Activated T-cell treated with anti-CD3 and anti-CD28 coated beads for 24 hours (primary cell): ENCODE measurements at places on chromosomes 16 and 17.

- no peak for DNase-seq
Measured at GRCh38 chr16:71384073-71384724, 25.7 kb downstream of the CALB2 start.

GRCh38 chr17:2070241-2071023 is 15.5 kb downstream of the HIC1 start:
- DNase-seq, result peak; percentile 65

DNA sequence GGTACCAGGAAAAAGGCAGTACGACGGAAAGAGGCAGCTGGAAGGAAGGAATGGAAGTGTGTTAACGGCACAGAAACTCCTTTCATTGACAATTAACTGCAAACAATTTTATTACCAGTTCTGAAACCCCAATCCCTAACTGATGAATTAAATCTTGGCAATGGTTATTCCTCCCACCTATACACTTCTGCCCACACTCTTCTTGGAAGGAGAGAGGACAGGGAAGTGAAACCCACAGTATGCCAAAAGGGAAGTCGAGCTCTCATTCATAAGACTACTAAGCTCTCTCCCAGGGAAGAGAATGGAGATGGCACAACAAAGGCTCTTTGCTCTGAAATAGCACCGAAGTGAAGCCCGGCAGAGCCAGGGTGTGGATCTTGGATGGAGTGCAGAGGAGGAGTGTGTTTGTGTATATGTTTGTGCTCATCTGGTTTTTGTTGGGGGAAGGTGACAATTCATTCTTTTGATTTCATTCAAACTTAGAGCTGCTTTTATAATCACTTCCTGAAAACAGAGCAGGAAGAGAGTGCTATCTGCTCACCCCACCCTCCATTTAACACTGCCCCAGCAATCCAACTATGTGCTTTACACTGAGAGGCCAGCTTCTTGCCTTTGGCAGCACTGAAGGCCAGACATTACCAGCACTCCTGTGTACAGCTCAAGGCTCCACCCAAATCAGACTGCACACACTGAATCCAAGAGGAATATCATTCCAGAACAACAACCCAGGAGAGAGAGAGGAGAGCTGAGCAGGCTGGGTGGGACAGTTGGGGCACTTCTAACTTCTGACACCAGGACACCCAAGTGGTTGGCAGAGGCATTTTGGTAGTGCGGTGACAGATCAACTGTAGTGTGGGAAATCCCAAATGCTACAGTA is 68.7 kb downstream of the HIC1 start:
- no peak for DNase-seq

DNA sequence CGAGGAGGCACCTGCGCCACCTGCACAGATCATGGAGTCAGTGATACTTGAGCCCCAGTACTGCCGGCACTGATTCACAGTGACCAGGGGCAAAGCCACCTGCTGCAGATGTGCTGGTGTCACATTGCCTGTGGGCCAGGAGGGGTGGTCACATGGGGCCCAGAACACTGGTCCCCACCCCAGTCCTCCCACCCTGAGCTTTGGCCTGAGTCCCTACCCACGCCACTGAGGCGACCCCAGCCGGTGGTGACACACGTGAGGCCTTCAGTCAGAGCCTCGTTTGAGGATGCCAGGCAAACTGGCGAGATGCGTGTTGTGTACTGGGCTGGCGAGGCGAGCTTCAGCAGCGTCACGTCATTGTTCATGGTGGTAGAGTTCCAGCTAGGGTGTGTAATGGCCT is 1.5 kb downstream of the CTRL start:
- no peak for DNase-seq

DNA sequence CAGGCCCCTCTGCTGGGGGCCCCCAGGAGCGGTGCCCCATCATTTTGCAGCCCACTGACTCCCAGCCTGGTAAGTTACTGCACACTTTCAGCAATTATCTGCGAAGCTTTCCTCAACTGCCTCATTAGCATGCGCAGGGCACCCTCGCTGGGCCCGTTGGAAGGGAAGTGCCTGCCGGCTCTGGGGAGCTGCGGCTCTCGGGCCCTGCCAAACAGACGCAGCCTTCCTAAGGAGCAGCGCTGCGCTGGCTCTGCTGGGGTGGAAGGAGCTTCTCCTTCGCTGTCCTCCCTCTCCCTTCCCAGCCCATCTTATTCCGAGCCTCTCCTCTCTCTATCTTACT is 71.0 kb downstream of the RBBP6 start:
- DNase-seq, result no peak

- DNase-seq, result no peak
Measured at GRCh38 chr17:74404789-74405188, 27.1 kb upstream of the GPRC5C start.

- DNase-seq, result no peak
Measured at GRCh38 chr17:77810536-77810935, 148.0 kb upstream of the TNRC6C start.

DNA sequence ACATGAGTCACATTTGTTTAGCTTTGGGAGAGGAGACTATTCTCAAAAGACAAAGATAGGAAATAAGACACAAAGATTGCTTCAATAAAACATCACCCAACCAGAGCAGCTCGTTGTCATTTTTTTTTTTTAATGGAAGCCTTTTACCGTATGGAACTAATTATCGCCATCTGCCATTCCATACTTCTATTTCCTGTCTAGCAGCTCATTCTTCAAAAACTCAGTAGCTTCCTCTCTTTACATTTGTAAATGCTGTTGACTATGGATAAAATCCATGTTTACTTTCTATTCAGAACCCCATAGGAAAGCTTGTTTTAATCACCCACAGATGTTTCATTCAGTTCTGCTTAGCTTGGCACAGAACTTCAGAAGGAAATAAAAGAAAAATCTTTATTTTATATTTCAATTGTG is 110.0 kb upstream of the PSMD7 start:
- DNase-seq, result no peak

- no peak for DNase-seq
Measured at GRCh38 chr17:4501295-4501949, 2.7 kb downstream of the SPNS2 start.

GRCh38 chr17:78889531-78889930 is 13.5 kb downstream of the CEP295NL start:
- DNase-seq, result peak; percentile 4

DNA sequence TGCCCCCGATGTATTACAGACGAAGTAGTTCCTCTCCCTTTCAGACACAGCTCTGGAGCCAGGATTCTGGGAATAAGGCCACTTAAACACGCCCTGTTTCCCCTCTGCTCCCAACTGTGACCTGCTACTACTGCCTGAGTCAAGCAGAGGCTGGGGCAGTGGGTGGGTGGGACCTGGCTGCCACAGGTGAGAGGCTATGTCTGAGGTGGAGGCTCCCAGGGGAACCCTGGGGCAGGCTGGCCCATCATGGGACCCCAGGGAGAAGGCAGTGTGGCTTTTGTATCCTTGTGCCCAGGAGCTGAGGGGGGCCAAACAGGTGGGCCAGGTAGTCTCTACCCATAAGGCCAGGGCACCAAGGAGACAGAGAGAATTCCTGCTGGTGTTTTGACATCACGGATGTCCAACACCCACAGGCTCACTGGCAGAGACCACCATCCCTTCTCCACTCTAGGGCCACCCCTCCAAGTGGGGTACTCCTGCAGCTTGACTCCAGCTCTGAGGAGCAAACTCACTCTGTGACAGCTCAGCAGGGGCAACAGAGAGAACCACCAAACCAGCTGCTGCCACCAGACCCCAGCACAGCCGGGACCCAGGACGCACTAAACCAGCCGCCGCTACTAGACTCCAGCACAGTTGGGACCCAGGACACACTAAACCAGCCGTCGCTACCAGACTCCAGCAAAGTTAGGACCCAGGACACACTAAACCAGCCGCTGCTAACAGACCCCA is 105.3 kb upstream of the SMURF2 start:
- DNase-seq, result no peak

GRCh38 chr17:42720996-42721583 is 23.8 kb downstream of the EZH1 start:
- peak; percentile 22 for DNase-seq

DNA sequence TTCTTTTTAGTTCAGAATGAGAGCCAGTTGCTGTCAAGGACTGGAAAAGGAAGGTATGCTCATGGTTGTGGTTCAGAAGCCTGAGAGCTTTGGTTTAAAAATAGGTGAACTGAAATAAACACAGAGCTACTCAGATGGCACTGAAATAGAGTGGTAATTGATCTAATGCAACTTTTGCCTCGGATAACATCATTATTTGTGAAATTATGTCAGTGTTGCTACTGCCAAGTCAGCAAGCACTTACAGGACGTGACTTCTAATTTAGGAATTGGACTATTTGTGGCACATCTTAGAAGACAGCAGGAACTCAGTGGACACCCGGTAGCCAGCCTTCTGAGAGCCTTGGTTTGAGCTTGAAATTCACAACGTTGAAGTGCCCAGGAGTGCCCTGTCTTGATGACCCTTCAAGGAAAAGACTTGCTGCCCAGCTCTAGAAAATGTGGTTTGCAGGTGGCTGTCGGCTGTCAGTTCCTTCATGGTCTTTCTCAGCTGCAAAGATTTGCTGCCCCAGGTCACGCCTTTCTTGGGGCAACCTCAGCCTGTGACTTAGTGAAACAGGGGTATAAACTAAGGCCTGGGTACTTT is 42.0 kb upstream of the XYLT1 start:
- no peak for DNase-seq

DNA sequence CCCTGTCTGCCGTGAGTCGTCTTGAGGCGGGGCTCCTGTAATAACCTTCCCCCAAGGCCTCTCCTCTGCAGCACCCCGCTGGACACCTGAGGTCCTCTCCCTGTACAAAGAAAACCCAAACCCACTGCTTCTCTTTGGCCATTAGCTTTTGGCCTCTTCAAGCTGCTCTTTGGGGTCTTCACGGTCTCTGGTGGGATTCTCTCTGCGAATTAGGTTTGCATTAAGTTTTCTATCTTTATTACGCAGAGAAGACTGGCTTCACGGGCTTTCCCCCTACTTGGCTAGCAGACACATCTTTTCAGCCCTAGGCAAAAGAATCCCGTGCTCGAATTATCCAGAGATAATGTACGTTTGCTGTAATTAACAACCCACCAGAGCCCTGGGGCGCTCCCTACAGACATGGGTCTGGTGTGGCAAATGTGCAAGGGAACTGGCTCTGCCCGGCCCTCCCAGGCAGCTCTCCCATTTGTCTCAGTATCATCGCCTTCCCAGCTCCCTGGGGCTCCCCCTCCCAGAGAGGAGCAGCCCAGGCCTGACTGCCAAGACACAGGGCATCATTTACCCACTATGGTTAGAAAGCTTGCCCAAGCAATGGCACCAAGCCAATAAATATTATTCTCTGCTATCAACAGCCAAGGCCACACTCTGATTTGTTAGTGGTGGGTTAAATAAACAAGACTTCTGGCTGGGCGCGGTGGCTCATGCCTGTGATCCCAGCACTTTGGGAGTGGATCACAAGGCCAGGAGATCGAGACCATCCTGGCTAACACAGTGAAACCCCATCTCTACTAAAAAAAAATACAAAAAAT is 24.7 kb upstream of the KLHDC4 start:
- DNase-seq, result no peak

DNA sequence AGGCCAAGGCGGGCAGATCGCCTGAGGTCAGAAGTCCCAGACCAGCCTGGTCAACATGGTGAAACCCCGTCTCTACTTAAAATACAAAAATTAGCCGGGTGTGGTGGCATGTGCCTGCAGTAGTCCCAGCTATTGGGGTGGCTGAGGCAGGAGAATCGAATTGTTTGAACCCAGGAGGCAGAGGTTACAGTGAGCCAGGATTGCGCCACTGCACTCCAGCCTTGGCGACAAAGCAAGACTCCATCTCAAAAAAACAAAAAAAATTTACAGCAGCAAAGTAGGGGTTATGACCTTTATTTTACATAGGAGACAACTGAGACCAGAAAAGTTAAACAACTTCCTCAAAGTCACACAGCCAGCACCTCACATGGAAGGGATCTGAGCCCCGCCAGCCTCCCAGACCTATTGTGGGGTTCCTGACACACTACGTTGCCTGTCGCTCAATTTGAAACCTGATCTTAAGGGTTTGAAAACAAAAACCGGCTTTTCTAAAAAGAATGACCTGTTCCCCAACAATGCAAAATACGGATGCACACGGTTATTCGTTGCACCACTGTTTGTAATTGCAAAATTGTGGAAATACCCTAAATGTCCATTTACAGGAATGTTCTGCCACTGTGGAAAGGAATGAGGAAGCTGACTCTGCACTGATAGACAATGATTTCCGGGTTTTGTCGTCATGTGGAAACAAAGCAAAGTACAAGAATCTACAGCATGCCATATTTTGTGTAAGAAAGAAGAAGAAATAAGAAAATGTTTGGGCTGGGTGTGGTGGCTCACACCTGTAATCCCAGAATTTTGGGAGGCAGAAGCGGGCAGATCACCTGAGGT is 77.2 kb downstream of the CNGB1 start:
- DNase-seq, result no peak

DNA sequence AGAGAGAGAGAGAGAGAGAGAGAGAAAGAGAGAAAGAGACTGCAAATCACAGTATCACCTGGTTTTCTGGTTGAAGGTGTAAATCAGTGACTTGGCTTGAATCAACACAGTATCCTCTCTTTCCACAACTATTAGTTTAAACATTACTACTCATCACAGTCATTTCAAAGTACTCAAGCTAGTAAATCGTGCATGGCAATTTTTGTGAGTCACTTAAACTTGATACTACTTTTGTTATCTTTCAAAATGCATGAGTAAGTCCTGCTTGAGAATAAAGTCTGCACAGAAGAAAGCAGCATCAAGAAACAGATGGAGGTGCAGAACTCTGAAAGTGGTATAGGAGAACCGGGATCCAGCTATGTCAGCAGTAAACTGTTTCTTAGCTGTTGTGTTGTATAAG is 535.4 kb downstream of the CDH8 start:
- no peak for DNase-seq

GRCh38 chr17:70074956-70075355 is at the start of gene KCNJ16:
Gene KCNJ16, plus strand, starts transcription at chr17:70075225. Its CDS starts 56,863 bp downstream, at chr17:70132088.
- DNase-seq, result no peak

DNA sequence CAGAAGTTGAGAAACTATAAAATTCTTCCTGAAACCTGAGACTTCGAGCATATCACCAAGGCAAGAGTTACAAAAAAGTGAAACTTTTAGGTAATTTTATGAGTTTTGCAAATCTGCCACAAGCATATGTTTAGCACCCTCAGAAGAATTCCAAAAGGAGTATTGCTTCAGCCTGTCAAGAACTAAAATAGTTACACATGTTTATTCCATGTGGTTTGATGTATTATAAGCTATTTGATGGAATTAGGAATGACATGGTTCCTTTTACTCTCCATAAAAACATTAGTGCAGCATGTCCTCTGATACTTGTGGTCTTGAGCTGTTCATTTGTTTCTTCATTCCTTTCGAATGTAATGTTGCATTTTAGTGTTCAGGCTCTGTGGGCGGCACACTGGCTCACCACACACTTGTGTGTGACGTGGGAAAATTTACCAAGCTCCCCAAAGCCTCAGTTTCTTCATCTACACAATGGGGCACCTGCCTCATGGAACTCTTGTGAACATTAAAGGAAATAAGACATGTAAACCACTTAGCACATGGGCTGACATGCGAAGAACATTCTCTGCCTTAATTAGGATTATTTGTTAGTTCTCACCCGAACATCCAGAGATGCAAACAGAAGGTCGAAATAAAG is 204.2 kb upstream of the FOXF1 start:
- DNase-seq, result no peak
